ENCODE measurements at places on chromosomes 2 and 18. TPM values are rescaled to one million over a fixed set of nuclear protein-coding genes. Genes with fewer than 3 reads are reported as not detected.

DNA sequence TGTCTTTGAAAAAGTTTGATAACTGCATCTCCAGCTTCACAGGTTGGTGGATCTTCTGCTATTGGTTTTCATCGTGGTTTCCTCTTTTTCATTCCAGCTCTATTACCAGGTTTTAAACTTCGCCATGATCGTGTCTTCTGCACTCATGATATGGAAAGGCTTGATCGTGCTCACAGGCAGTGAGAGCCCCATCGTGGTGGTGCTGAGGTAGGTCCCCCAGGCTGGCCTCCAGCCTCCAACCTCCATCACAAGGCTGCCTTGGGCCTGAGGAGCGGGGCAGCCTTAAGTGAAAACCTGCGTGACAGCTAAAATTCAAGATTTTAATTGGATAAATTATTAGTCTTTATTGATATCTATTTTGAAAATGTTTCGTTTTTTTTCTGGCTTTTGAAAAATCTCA, 9.7 kb downstream of the SEC11C start:
- no peaks in the 10 kb centered on the region for H3K27me3 ChIP-seq
- H3K36me3 ChIP-seq = peaks cover 24% of the 10 kb centered on the region
- no peak overlapping the region for H3K27ac ChIP-seq
- DNase-seq = no peak
- no peak overlapping the region for H3K4me3 ChIP-seq

KLHL14 gene
- 0.07 TPM for total RNA-seq

- no peak for DNase-seq
- H3K4me3 ChIP-seq = no peak overlapping the region
- no peak overlapping the region for H3K27ac ChIP-seq
- H3K36me3 ChIP-seq = no peaks in the 10 kb centered on the region
- peaks cover 25% of the 10 kb centered on the region for H3K4me1 ChIP-seq
These were observed 57.5 kb downstream of the MCFD2 start for GRCh38 chr2:46857871-46858701.

MC5R gene
- not detected for total RNA-seq

GRCh38 chr18:39199231-39199855, 1633.7 kb upstream of the CELF4 start:
- H3K4me3 ChIP-seq = no peak overlapping the region
- peaks cover 11% of the 10 kb centered on the region for H3K4me1 ChIP-seq
- no peaks in the 10 kb centered on the region for H3K27me3 ChIP-seq

DNA sequence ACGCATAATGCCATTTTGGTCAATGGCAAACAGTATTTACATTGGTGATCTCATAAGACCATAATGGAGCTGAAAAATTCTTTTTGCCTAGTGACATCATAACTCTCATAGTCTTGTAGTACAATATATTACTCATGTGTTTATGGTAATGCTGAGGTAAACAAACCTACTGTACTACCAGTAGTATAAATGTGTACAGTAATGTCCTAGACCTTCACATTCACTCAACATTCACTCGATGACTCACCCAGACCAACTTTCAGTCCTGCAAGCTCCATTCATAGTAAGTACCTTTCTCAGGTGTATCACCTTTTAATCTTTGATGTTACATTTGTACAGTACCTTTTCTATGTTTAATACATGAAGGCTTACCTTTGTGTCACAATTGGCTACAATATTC, 558.2 kb upstream of the PIK3C3 start:
- H3K27me3 ChIP-seq = no peaks in the 10 kb centered on the region
- H3K27ac ChIP-seq = no peak overlapping the region
- no peaks in the 10 kb centered on the region for H3K36me3 ChIP-seq
- no peak for DNase-seq
- no peaks in the 10 kb centered on the region for H3K4me1 ChIP-seq
- no peak overlapping the region for H3K4me3 ChIP-seq

DNA sequence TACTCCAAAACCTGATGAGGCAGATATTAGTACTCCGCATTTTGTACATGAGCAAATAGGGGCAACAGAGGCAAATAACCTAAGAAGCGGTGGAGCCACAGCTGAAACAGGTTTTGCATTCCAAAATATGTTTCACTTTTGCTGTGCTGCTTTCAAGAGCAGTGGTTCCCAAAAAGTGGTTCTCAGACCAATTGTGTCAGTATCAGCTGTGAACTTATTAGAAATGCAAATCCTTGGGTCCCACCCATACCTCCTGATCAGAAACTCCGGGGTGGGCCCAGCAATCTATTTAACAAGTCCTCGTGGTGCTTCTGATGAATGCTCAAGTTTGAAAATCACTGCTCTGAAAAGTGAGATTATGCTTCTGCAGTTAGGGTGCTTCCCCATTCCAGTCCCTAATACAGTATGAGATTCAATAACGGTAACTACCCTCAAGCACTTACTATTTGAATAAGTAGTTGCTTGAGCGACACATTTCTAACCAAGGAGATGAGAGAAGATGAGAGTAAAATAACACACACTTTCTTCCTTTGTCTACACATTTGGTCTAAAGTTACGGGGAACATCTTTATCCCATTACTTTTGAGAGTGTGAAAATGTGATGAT, 17.8 kb upstream of the TCF4 start:
- DNase-seq = no peak
- H3K27ac ChIP-seq = no peak overlapping the region
- H3K36me3 ChIP-seq = no peaks in the 10 kb centered on the region
- no peak overlapping the region for H3K4me3 ChIP-seq

- no peaks in the 10 kb centered on the region for H3K36me3 ChIP-seq
- H3K4me3 ChIP-seq = no peak overlapping the region
- DNase-seq = no peak
- no peak overlapping the region for H3K27ac ChIP-seq
These were observed 10.8 kb downstream of the RFX8 start for GRCh38 chr2:101463911-101464641.

LRP2 gene
- 0.66 TPM for total RNA-seq

- H3K36me3 ChIP-seq = peaks cover 4% of the 10 kb centered on the region
- peaks cover 48% of the 10 kb centered on the region for H3K4me1 ChIP-seq
- H3K27ac ChIP-seq = no peak overlapping the region
These were observed 64.0 kb downstream of the STPG4 start for GRCh38 chr2:47091118-47091517.

DNA sequence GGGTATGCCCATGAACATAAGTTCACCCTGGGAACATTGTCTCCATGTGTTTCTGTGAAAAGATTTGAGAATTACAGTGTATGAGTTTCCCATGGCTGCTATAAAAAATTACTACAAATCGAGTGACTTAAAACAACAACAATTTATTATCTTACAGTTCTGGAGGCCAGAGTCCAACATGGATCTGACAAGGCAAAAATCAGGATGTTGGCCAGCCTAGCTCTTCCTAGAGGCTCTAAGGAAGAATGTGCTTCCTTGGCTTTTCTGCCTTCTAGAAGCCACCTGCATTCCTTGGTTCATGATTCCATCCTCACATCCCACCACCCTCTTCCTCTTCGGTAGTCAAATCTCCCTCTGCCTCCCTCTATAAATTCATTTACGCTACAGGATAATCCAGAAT, 38.6 kb downstream of the FAM124B start:
- DNase-seq = no peak
- no peak overlapping the region for H3K27ac ChIP-seq
- H3K4me1 ChIP-seq = no peaks in the 10 kb centered on the region
- no peaks in the 10 kb centered on the region for H3K36me3 ChIP-seq

ZNF514 gene
- total RNA-seq = 14.0 TPM

FBXO36 gene
- 0.42 TPM for total RNA-seq

- H3K4me3 ChIP-seq = no peak overlapping the region
- no peaks in the 10 kb centered on the region for H3K36me3 ChIP-seq
- H3K4me1 ChIP-seq = no peaks in the 10 kb centered on the region
- H3K27me3 ChIP-seq = no peaks in the 10 kb centered on the region
- H3K27ac ChIP-seq = no peak overlapping the region
- no peak for DNase-seq
These were observed 2.2 kb upstream of the GYPC start for GRCh38 chr2:126653761-126654160.

B3GNT7 gene
- 14.4 TPM for total RNA-seq

MEIS1 gene
- 11.5 TPM for total RNA-seq

DNA sequence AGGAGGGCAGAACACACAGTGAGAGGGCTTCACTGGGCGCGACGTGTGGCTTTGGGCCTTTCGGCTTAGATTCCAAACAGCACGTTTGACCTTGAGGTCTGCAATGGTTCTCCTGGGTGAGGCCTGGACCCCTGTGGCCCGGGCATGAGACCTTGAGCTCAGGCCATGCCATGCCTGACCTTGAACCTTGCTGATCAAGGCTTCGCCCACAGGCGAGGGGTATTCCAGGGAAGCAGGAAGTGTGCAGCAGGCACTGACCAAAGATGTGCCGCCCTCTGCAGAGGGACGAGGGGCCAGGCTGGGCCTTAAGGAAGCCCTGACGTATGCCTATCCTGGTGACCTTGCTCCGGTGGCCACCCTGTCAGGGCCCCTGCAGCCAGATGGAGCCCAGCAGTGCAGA, 178.3 kb upstream of the HDAC4 start:
- DNase-seq = no peak
- peaks cover 66% of the 10 kb centered on the region for H3K27me3 ChIP-seq
- no peaks in the 10 kb centered on the region for H3K4me1 ChIP-seq
- H3K27ac ChIP-seq = no peak overlapping the region
- H3K36me3 ChIP-seq = no peaks in the 10 kb centered on the region

EPB41L3 gene
- not detected for total RNA-seq

GRCh38 chr18:36481201-36481657, 183.7 kb downstream of the FHOD3 start:
- peaks cover 50% of the 10 kb centered on the region for H3K27me3 ChIP-seq
- no peak overlapping the region for H3K27ac ChIP-seq
- DNase-seq = no peak
- H3K4me3 ChIP-seq = no peak overlapping the region
- H3K36me3 ChIP-seq = peaks cover 5% of the 10 kb centered on the region

AGBL5 gene
- total RNA-seq = 25.2 TPM

DNA sequence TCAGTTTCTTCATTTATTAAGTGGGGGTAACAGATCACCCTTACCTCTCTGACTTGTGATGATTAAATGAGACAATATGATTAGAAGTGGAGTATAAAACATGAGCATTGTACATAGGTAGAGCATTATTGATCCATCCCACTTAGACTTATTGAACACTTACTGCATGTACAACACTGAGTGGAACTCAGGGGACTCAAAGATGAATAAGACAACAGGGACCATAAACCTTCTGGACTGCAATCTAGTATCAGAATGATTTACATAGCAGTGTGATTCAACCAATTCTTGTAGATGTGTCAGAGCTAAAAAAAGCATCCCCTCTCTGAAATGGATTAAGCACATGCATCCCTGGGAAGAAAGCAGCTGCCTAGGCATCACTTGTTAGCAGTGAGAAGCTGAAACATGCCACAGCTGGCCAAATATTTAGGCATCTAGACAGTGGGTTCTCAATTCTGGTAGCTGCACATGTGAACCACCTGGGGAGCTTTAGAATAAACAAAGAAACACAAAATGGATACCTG, 111.5 kb downstream of the CYRIA start:
- peaks cover 67% of the 10 kb centered on the region for H3K27me3 ChIP-seq
- H3K27ac ChIP-seq = no peak overlapping the region
- no peaks in the 10 kb centered on the region for H3K36me3 ChIP-seq
- DNase-seq = no peak
- H3K4me3 ChIP-seq = no peak overlapping the region

GRCh38 chr2:147460155-147460554, 384.7 kb upstream of the ACVR2A start:
- no peak overlapping the region for H3K27ac ChIP-seq
- H3K4me1 ChIP-seq = peaks cover 15% of the 10 kb centered on the region
- H3K4me3 ChIP-seq = no peak overlapping the region
- no peaks in the 10 kb centered on the region for H3K36me3 ChIP-seq

TFPI gene
- 125 TPM for total RNA-seq

DNA sequence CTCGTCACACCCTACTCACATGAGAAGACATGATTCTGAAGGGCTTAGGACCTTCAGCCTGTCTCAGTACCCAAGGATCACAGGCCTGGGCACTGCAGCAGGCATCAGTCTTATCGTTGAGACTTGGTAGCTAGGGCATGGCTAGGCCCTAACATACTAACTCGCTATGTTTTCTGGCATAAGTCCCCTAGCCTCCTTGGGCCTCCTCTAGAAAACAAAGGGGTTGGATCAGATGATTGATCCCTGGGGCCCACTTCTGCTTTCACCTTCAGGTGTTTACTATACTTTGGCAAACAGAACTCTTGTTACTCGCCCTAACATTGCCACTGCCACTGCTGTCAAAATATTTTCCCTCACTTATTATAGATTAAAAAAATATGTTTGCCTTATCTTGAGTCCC, 44.2 kb downstream of the VSNL1 start:
- no peaks in the 10 kb centered on the region for H3K4me1 ChIP-seq
- no peak overlapping the region for H3K4me3 ChIP-seq
- peaks cover 18% of the 10 kb centered on the region for H3K27me3 ChIP-seq
- no peak overlapping the region for H3K27ac ChIP-seq
- H3K36me3 ChIP-seq = no peaks in the 10 kb centered on the region

DNA sequence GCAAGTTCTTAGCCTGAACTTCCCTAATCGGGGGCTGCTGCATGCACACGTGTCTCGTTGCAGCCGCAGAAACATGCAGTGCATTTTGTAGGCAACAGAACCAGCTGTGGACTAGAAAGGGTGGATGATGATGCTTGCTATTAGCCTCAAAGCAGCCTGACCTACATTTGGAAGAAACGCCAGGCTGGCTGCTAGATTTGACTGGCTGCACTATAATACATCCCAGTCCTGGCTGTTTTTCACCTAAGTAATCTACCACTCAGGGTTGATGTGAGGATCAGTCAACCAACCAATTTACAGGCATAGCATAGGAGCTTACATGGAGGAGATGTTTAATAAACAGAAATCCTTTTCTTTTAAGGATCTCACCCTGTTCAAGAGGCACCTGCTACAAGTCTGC, 56.4 kb upstream of the SPP2 start:
- H3K36me3 ChIP-seq = no peaks in the 10 kb centered on the region
- no peak overlapping the region for H3K27ac ChIP-seq
- no peaks in the 10 kb centered on the region for H3K27me3 ChIP-seq
- no peak overlapping the region for H3K4me3 ChIP-seq

GRCh38 chr18:33878213-33878612, 300.2 kb downstream of the ASXL3 start:
- H3K27ac ChIP-seq = no peak overlapping the region
- no peak overlapping the region for H3K4me3 ChIP-seq
- no peaks in the 10 kb centered on the region for H3K27me3 ChIP-seq
- H3K4me1 ChIP-seq = no peaks in the 10 kb centered on the region
- no peaks in the 10 kb centered on the region for H3K36me3 ChIP-seq
